Aorta (tissue), 5 donors: ENCODE measurements at places on chromosomes 11 and 22. TPM values are rescaled to one million over a fixed set of nuclear protein-coding genes. Genes with fewer than 3 reads are reported as not detected.

GRCh38 chr11:18091731-18092130 is 14.2 kb downstream of the SAAL1 start:
- no peaks in the 10 kb centered on the region for H3K27me3 ChIP-seq
- no peak overlapping the region for H3K4me3 ChIP-seq
- H3K36me3 ChIP-seq, result peaks cover 7% of the 10 kb centered on the region
- peaks cover 1% of the 10 kb centered on the region for H3K4me1 ChIP-seq

DNA sequence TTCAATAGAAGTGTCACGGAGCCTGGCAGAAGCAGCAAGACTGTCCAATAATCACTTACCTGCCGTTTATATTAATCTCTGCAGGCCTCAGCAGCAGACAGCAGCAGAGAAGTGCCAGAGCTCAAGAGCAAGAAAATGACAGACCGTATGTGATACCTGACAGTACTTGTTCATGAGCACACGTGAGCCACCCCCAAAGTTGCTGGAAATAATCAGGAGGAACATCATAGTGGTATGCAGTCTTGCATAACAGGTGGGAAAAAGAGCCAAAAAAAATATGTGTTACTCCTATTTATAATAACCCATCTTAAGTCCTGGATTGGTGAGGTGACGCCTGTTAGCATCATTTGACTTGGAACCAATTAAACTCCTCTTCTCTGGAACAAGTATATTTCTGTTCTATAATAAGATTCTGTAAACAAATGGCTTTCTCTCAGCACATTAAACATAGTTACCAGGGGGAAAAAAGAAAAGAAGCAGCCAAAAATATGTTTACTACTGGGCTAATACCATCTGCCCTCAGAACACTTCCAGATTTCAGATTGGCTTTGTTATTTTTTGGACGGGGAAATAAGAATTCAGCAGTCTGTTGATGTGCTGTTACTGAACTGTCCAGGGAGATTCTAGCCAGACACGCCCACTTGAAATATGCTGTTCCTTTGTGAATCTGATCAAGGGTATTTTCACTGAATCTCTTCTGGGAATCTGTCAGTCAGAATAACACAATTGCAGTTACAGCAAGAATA is 7.9 kb upstream of the SLN start:
- no peak for DNase-seq
- peaks cover 2% of the 10 kb centered on the region for H3K36me3 ChIP-seq
- H3K4me3 ChIP-seq, result no peak overlapping the region
- H3K4me1 ChIP-seq, result no peaks in the 10 kb centered on the region

DNA sequence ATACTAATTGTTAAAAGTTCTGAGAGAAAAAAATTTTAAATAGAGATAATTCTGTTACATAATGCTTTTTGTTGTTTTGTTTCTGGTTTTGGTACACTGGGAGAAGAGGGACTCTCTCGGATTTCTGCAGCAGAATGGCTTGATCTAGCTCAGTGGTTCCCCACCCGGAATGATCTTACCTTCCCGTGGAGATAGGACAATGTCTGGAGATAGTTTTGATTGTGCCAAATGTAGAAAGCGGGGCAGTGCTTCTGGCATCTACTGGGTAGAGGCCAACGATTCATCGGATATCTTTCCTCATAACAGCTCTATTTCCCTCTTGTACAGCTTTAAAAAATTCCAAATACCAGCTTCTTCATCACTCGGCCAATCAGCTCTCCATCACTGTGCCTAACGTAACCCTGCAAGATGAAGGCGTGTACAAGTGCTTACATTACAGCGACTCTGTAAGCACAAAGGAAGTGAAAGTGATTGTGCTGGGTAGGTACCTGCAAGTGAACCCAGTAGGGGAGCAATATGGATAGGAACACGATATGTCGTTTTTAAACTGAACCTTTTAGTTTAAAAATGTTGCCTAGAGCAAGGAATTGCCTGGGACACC is 13.2 kb downstream of the CRTAM start:
- no peaks in the 10 kb centered on the region for H3K4me1 ChIP-seq
- H3K27ac ChIP-seq, result no peak overlapping the region

GRCh38 chr11:5280582-5281102 is 10.9 kb upstream of the HBE1 start:
- peak; percentile 80 for DNase-seq
- no peak overlapping the region for H3K4me3 ChIP-seq
- no peaks in the 10 kb centered on the region for H3K36me3 ChIP-seq
- no peaks in the 10 kb centered on the region for H3K4me1 ChIP-seq

DNA sequence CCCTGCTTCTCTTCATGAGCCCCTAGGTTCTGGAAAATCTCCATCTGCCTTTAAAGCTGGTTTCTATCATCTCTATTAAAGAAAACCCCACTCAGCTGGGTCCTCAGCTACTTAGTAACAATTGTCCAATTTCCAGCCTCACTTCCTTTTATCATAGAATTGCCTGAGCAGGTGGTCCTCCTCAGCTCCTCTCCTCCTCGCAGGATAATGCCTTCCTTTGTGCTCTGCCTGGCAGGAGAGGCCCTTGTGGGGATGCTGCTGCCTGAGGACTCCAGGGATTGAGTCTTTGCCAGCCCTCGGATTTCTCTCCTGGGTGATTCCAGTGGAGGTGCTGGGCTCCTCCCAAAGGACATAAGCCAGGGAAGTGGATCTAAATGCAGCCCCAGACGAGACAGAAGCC is 448.3 kb downstream of the INSC start:
- H3K27me3 ChIP-seq, result no peaks in the 10 kb centered on the region
- DNase-seq, result no peak
- no peaks in the 10 kb centered on the region for H3K36me3 ChIP-seq

NXPE4 gene
- not detected for total RNA-seq

CASP5 gene
- total RNA-seq, result 0.88 TPM

APOBEC3B gene
- 1.4 TPM for total RNA-seq
